Pancreas (tissue), 10 donors: ENCODE measurements at places on chromosomes 2 and 18.

- no peak for DNase-seq
Measured at GRCh38 chr2:16644221-16644925, 21.3 kb downstream of the CYRIA start.

GRCh38 chr2:115624332-115624731, 1181.9 kb downstream of the DPP10 start:
- DNase-seq: no peak

DNA sequence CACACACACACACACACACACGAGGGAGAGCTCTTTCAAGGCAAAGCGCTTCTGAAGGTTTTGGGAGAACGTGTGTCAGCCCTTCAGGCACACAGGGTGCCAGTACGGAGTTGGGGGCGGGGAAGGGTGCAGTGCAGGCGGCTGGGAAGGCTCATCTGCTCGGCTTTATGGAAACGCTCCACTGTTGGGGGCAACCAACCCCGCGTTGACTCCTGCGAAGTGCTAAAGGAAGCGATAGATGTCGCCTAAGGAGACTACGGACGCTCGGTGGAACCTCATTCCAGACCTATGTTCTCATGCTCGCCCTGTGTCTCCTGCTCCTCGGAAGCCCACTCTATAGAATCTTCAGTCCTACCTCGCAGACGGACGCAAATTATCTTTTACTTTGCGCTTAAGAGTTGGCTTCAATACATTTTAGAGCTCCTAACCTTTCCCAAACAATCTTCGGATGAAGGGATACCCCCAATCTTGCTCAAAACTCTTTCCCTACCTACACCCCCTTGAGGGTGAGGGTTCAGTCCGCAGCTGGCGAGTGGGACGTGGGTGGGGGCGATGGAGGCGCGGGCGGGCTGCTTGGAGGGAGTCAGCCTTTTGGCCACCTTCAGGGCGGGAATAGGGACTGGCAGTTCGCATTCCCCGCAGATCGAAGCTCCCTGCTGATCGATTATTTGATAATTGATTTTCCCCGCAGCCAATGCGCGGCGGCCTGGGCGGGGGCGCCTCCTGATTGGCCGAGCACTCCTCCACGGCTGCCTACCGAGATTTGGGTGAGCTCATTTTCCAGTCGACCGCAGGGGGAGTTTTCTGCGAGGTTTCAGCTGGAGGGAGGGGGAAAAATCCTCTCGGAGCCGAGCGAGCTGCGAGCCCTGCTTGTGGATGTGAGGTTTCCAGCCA, 1.9 kb upstream of the MEIS1 start:
- peak; percentile 95 for DNase-seq

DNA sequence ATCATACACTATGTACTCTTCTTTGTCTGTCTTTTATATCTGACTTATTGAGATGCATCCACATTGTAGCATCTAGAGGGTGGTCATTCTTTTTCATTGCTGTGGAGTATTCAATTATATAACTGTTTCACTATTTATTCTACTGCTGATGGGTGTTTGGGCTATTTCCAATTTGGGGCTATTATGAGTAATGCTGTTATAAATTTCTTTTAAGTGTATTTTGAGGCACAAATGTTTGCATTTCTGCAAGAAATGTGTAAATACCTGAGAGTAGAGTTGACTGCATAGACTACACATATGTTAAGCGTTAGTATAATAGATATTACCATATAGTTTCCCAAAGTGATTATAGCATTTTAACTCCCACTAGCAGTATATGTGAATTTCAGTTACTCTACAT, 26.9 kb upstream of the PPP1R1C start:
- DNase-seq: no peak

DNA sequence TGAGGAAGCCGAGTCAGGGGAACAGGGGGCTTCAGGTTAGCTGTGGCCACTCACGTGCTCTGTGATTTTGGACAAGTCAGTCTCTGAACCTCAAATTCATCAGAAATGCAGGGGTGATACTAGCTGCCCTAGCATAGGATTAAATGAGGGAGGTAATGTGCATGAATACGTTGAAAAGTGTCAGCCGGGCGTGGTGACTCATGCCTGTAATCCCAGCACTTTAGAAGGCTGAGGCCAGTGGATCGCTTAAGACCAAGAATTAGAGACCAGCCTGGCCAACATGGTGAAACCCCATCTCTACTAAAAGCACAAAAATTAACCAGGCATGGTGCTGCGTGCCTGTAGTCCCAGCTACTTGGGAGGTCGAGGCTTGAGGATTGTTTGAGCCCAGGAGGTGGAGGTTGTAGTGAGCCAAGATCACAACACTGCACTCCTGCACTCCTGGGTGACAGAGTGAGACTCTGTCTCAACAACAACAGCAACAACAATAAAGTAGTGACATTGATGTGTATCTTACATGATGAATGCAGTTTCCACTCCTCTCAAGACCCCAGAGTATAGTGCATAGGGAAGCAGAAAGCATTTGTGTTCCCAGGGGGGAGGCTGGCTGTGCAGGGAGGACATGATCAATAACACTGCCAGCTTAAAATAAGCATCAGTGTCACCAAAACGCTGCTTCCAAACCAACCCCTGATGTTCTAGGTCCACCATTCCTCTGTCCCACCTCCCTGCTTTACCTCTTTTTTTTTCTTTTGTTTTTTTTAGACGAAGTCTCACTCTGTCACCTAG, 68.8 kb downstream of the HNRNPLL start:
- no peak for DNase-seq

- no peak for DNase-seq
Measured at GRCh38 chr2:9230881-9231280, 24.3 kb downstream of the ASAP2 start.

DNA sequence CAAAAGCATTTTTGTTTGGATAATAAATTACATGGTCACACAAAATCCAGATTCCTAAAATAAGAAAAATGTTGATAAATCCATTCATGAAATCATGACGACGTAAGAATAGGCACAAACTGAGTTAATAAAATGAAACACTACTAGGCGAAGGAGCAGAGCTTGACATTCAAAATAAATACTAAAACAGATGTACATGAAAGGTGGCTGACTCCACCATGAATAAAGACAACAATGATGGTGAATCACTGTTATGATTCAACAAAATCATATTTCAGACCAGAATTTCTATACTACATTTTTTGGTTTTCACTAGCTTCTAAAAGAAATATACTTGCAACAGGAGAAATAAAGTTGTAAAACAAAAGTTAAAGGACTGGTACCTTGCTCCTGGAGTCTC, 122.0 kb upstream of the RNU4ATAC start:
- DNase-seq: no peak

DNA sequence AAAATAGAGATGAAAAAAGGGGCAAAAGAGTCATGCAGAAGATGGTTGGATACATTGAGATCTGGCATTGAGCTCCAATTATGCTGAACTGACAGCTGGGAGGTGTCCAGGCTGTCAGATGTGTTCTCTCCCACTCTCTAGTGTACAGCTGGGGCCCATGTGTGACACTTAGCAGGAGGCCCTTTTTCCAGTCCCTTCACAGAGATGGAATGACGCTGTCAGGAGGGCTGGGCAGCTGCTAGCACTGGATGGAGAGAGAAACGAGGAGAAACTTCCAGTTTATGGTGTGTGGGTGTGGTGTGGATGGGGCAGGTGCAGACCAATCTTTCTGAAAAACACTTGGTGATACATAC, 437.7 kb upstream of the HS6ST1 start:
- peak; percentile 80 for DNase-seq

- no peak for DNase-seq
Measured at GRCh38 chr18:13912601-13913000, 2.7 kb downstream of the MC2R start.

- no peak for DNase-seq
Measured at GRCh38 chr2:67638146-67638545, 241.0 kb downstream of the ETAA1 start.

DNA sequence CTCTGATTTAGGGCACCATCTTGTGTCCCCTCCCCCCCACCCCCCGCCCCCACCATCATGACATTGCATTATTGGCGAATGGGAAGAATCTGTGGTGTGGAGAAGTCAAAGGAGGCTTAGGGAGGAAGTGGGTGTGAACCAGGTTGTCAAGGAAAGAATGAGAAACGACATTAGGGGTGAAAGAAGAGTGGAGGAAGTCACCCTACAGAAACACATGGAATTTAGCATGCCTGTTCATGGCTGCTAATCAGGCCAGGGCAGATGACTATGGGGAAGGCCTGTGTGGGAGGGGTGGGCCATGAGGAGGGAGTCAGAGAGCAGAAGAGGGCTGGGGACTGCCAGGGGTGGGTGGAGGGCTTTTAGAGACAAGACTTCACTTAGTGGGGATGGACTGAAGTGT, 81.6 kb downstream of the AOX1 start:
- DNase-seq: no peak

DNA sequence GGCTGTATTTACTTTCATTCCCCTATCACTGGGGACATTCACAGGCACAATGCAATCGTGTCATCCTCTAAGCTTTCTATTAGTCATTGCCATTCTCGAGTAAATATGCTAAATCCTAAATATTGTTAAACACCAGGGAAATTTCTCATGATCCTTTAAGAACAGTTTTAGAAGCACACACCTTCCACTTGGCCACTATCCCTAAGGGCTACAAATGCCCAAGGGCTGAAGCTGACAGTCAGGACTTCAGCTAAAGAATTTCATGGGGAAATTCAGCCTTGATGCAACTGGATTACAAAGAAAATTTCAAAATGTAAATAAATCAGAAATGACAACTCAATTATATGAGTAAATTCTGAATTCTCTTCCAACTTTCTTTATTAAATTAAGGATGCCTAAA, 163.1 kb upstream of the PID1 start:
- DNase-seq: no peak

DNA sequence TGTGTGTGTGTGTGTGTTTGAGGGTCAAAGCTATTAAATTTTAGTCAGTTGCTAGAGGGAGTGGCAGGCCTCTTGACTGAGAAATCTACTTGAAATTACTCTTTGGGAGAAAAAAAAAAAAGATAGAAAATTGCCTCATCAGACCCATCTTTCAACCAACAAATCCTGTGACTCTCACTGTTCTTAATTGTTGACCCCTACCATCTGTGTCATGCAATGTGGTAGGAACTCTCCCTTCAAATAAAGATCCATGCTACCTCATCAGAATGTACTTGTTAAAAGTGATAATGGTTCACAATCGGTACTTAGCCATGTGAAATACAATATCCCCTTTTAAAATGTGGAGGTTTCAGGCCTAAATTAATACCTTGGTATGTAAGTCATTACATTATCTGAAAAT, 670.8 kb upstream of the FANCL start:
- no peak for DNase-seq

- no peak for DNase-seq
Measured at GRCh38 chr2:178197791-178198190, 3.5 kb downstream of the OSBPL6 start.

- no peak for DNase-seq
Measured at GRCh38 chr2:33320573-33320972, 155.9 kb upstream of the RASGRP3 start.

DNA sequence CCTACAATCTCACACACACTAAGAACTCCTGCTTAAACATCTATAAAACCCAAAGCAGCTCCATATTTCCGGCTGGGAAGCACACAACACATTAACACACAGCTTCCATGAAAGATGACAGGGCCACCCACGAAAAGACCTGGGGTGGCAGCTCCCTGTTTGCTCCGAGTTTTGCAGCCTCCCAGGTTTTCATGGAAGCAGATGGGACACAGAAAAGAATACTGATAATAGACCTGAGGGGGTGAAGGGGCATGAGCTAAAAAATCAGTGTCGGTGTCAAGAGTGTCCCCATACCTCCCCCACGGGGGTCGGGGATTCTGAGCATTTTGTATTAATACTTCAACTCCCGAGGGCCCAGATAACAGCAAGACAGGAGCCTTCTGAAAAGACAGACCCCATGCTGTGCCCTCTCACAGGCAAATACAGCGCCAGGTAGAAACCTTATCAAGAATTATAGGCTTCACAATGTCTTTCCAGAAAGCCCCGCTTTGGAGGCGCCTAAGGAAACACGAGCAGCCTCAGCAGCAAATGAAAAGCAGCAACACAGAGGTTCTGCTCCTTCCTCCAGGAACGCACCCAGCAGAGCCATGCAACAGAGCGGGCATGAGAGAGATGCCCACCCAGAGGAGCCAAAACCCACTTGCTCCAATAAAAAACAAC, 50.5 kb downstream of the ZNF516 start:
- DNase-seq: no peak

- no peak for DNase-seq
Measured at GRCh38 chr2:176984987-176985386, 227.6 kb upstream of the HNRNPA3 start.

- no peak for DNase-seq
Measured at GRCh38 chr2:19099181-19099580, 259.2 kb downstream of the OSR1 start.

DNA sequence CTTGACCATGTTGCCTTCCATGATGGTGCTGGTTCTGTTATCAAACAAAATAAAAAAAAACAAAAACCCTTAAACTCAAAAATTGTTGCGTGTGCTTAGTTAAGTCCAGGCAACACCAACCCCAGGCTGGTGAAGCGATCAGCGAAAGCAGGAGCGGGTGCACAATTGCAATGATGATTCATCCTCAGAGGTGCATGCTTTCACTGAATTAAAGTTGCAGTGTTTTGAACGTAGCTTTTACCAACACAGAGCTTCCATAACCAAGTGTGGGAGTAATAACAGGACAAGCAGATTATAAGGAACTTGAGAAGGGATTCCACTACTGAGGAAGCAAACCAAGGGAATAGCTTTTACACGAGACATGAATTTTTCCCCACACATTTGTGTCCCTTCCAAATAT, 39.7 kb upstream of the RAPH1 start:
- DNase-seq: no peak

GRCh38 chr2:18506883-18507509, 53.5 kb downstream of the RDH14 start:
- DNase-seq: no peak

GRCh38 chr2:113791697-113792590, 35.5 kb upstream of the SLC35F5 start:
- no peak for DNase-seq

- peak; percentile 80 for DNase-seq
Measured at GRCh38 chr2:238139196-238140039, 950 bp downstream of the KLHL30 start.

DNA sequence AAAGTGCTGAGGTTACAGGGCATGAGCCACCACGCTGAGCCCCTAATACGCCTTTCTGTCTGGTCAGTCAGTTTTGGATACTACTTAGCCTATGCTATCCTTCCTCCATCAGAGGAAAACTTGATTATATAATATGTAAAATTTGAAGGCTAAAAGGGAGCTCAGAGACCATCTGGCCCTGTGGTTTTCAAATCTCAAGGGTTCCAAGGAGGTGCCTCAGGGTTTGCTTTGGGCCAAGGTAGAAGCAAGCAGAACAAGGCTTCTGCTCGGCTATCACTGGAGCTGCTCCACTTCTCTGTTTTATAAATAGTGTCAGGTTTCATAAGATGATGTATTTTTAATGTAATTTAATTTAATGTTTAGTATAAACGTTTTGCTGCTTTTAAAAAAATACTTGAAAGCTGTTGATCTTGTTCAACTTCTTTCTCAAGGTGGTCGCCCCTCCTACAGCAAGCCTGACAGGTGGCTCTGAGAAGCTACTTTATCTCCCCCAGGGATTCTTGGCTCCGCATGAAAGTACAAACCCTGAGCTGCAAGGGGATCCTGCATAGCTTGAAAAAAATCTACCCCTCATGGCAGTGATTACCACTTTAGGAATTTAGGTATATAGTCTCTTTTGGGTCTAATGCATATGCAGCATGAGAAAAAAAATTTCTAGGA, 290.3 kb downstream of the CNTNAP5 start:
- no peak for DNase-seq
